ENCODE measurements at places on chromosomes 7 and 10.

DNA sequence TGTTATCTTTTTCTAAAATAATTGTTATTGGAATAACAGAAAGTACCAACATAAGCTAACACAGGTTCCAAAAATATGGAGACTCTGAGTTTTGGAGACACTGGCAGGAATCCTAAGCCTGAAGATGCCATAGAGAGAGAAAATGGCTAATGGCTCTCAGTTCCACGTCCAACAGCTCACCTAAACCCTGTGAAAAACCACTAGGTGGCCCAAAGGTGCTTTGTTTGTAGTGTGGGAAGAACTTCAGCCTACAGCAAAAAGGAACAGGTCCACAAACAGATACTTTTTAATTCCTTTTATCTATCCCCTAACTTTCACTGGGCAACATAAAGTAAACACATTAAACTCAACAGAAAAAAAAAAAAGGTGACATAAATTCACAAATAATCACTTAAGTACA lies 272.3 kb downstream of the SEMA3D start:
- DNase-seq: no peak

DNA sequence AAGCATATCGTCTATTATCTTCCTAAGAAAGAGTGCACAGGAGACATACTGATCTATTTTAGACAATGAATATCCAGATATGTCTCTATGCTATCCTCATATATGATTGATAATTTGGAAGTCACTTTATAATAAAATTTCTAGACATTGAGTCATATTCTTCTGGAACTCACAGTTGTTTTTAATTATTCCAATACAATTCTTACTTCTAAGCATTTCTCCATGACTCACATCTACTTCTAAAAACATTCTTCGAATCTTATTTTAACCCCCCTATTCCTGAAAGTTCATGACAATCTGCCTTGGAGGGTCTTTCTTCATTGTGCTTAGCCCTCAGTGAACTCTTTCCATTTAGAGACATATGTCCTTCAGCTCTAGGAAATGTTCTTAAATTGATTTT lies 368.1 kb downstream of the MDFIC start:
- DNase-seq: no peak

DNA sequence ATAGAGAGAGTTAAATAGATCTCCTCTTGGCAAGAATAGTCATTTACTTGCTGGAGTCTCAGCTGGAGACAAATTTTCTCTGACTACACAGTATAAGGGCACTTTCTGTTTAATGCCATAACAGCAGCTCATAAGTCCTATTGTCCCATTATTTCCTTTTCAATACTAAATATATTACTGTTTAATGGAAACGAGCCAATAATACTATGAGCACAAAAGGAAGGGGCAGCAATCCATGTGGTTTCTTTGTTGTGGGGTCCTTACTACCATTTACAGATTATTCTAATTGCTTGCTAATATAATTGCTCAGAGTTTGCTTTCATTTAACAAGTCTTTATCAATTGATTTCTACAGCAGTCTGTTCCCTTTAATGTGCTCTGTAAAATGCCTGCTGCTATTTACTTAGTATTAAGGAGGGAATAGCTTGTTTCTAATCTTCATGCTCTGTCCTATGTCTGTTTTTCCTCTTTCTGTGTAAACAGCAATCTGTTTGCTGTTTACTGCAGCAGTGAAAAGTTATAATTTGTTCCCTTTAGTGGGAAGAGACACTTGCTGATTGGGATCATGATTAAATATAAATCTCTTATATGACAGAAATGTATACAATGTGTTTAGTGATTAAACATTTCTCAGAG lies 296.2 kb upstream of the SMIM30 start:
- DNase-seq: no peak

DNA sequence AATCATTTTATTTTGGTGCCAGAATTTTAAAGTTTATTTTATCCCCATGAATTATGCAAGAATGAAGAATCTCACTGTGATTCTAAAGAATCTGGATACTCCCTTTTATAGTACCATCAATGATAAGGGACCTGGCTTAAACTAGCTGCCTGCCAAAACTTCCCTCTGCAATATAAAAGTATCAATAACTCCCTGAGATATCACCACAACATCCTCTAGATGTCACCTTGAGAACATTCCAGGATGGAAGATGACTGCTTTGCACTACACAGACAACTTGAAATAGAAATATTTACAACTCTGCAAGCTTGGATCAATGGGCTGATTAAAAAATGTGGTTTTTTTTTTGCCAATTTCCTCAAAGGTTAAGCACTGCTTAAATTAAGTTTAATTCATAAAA lies 142.1 kb downstream of the SLC25A13 start:
- no peak for DNase-seq

- peak; percentile 16 for DNase-seq
Observed at GRCh38 chr7:94510582-94511496, 1.2 kb downstream of the CASD1 start.
